ENCODE measurements at places on chromosomes 2 and 18. TPM values are rescaled to one million over a fixed set of nuclear protein-coding genes. Genes with fewer than 3 reads are reported as not detected.

Gene RBKS
- total RNA-seq: 0.62 TPM

Gene FAM110C
- 3.7 TPM for total RNA-seq

Gene FBXO15
- total RNA-seq: 0.21 TPM

Gene COL6A3
- total RNA-seq: 661 TPM

Gene TTC39C
- total RNA-seq: 15.7 TPM

Gene EPC2
- total RNA-seq: 45.2 TPM

Gene IL1RL1
- total RNA-seq: 4.0 TPM

Gene SERPINB3
- total RNA-seq: 1.3 TPM

Gene CRYGC
- not detected for total RNA-seq

Gene NTSR2
- not detected for total RNA-seq

Gene C18orf54
- 9.5 TPM for total RNA-seq

Gene GALR1
- 0.21 TPM for total RNA-seq

Gene WNT6
- 1.9 TPM for total RNA-seq

Gene CCL20
- total RNA-seq: not detected

Gene LHCGR
- total RNA-seq: 0.51 TPM

Gene IRS1
- 16.1 TPM for total RNA-seq

Gene PRPF40A
- total RNA-seq: 113 TPM

Gene ANKRD53
- total RNA-seq: 0.31 TPM

Gene RAMP1
- 51.7 TPM for total RNA-seq

Gene EVX2
- total RNA-seq: not detected

Gene SMIM21
- not detected for total RNA-seq

Gene CNPPD1
- 23.9 TPM for total RNA-seq

Gene GATA6
- total RNA-seq: 2.2 TPM

Gene OSBPL6
- 12.0 TPM for total RNA-seq

Gene AOX1
- total RNA-seq: 3.3 TPM

Gene PCARE
- total RNA-seq: 3.3 TPM

Gene ANKRD30BL
- 0.31 TPM for total RNA-seq

Gene CCDC85A
- total RNA-seq: 7.5 TPM

Gene CRYGD
- total RNA-seq: not detected

Gene ACADL
- 8.6 TPM for total RNA-seq

Gene UGT1A4
- total RNA-seq: 1.6 TPM

Gene CD8B
- total RNA-seq: 1.0 TPM

Gene ANKRD36
- 94.4 TPM for total RNA-seq

Gene SLC14A1
- total RNA-seq: 4.0 TPM

Gene GPR45
- total RNA-seq: not detected

Gene GPAT2
- total RNA-seq: 2.8 TPM

Gene SCG2
- total RNA-seq: 2.4 TPM

Gene AQP12A
- not detected for total RNA-seq

Gene CYBRD1
- total RNA-seq: 122 TPM

Gene SRD5A2
- 0.10 TPM for total RNA-seq

Gene RAD51AP2
- total RNA-seq: 0.10 TPM

Gene SPP2
- total RNA-seq: not detected
